ENCODE measurements at places on chromosomes 4 and X.
A peak's percentile ranks its signal among the peaks of the same experiment; 100 is the strongest.

GRCh38 chr4:146311238-146311970 lies 97.1 kb downstream of the REELD1 start:
- no peak for DNase-seq

- no peak for DNase-seq
These were observed 288.6 kb downstream of the EPHA5 start for GRCh38 chr4:65381648-65382047.

GRCh38 chrX:72121383-72121782 lies 10.3 kb downstream of the RTL5 start:
- peak; percentile 25 for DNase-seq

- no peak for DNase-seq
These were observed 159.9 kb upstream of the SLIT2 start for GRCh38 chr4:20091781-20092180.

DNA sequence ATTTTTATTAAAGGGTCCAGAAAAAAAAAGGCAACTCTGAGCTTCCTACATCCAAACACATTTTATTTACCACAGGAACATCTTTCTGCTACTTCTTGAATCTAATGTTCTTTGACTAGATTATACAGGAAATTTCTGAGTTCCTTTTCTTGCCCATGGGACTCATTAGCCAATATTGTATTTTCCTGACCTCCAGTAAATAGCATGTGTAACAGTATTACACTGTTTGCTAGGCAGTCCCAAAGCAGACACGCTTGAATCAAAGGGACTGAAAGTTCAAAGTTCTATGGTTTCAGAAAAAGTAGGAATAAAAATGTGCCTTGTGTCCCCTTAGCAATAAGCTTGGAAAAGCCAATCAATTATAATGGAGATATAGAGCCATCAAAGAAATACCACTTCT lies 57.4 kb downstream of the MOSPD2 start:
- no peak for DNase-seq

- DNase-seq: no peak
These were observed 99.5 kb upstream of the USP38 start for GRCh38 chr4:143085224-143085623.

- DNase-seq: no peak
These were observed 455.2 kb downstream of the PCDH7 start for GRCh38 chr4:31175242-31175910.

- no peak for DNase-seq
These were observed 24.1 kb upstream of the COQ2 start for GRCh38 chr4:83308672-83309071.

DNA sequence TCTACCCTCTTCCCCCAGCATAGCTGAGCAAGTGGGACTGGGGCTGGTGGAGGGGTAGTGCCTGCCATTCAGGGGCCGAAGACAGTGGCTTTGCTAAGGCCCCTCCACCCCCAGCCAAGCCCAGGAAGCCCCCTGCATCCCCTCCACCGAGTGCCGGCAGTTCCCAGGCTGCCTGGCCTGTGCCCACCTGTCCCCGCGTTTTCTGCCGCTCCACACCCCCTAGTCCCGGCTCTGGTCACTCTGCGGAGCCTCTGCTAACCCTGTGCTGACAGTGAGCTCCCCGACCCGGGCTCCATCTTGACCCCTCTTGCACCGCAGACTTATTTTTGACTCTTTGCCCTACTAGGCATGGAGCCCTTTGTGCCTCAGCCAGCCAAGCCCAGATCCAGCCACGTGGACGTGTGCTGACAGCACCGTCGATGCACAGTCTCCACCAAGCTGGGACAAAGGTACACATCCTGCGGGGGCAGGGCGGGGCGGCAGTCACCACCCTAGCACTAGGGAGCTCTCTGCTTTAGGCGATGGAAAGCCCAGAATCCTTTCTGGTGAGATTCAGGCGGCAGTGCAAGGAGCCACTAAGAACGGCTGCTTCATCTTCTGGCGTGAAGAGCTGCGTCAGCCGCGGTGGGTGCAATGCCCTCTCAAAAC lies 96.6 kb downstream of the PHKA2 start:
- DNase-seq: no peak

- no peak for DNase-seq
These were observed 14.7 kb upstream of the ANXA5 start for GRCh38 chr4:121711263-121712000.

DNA sequence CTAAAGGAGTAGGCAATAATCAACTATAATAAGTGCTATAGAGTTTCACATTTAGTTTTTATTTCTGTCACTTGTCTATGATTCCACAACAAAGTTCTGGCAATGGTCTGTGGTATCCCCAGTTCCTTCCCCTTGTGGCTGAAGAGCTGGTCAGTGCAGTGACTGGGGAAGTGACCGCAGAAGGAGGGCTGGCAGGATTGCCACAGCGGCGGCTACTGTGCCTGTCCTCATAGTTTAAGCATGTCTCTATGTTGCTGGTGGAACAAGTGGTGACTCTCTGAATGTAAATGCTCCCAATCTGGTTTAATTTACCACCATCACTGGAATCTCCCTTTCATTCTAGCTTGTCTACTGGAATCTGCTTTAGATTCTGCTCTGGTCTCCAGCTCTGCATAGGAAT lies 170.6 kb upstream of the GK2 start:
- DNase-seq: no peak

DNA sequence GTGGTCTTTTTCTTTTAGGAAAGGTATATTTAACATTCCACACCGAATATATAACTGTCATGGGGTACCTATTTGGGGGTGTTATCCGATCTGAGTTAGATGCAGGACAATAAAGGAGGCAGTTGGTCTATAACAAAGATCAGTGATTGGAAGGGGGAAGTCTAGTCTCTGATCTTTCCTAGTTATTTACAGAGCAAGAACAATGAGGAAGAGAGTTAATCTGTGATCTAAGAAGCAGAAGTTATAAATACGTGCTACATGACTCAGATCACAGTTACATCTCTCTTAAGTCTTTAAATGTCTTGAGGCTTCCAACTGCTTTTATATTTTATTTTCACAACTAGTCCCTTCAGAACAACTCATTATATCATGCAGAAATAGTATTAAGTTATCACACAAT lies 33.2 kb upstream of the ARMCX4 start:
- DNase-seq: no peak

- no peak for DNase-seq
These were observed 332.7 kb downstream of the UNC5C start for GRCh38 chr4:95215991-95216605.

- no peak for DNase-seq
These were observed 236.3 kb upstream of the GYPA start for GRCh38 chr4:144376866-144377265.

- no peak for DNase-seq
These were observed 63.2 kb upstream of the SLC4A4 start for GRCh38 chr4:71275570-71275969.

DNA sequence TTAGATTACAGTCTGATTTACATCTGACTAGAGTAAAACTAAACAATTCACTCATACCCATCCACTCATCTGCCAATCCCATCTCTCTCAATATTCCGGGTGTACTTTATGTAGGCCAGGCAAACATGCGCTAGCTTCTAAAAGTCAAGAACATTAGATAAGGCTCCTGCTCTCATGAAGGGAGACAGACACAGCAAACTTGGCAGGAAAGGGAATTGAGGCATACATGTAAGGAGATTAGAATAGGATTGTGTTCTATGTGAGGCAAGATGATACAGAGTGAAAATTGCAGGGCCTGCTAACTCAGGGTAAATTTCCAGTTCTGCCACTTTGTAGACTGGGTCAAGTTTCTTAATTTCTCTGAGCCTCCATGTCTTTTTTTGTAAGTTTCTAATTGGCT lies 135.8 kb downstream of the CDS1 start:
- DNase-seq: no peak

- no peak for DNase-seq
These were observed 27.5 kb upstream of the SULT1B1 start for GRCh38 chr4:69787879-69788278.

DNA sequence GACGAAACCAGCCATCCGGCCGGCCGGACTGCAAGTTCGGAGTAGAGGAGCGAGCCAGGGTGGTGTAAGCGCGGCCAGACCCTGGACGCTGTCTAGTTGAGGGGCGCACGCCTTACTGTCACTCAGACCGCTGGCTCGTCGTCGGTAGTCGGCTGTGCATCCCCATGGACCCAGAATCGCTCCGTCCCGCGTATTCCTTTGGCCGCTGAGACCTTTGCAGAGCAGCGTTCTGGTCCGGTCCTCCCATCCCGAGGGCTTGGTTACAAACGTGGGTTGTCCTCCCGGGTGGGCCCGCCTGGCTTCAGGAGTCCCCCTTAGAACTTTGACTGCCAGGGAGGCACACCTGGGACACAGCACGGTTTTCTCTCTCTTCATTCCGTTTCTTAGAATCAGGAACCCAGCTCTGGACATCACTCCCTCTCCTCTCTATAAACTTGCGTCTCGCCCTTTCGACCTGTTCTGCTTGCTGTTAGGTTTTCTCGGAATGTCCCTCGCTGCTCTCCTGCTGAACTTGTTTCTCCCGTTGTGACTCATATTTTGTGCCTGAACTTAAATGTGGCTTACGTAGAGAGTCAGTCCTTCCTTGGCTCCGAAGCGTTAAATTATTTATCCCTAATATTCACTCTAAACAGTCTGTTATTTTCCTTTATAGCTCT lies 672 bp downstream of the PGM2 start:
- DNase-seq: no peak

GRCh38 chrX:111151764-111152163 lies 55.8 kb downstream of the PAK3 start:
- DNase-seq: no peak

DNA sequence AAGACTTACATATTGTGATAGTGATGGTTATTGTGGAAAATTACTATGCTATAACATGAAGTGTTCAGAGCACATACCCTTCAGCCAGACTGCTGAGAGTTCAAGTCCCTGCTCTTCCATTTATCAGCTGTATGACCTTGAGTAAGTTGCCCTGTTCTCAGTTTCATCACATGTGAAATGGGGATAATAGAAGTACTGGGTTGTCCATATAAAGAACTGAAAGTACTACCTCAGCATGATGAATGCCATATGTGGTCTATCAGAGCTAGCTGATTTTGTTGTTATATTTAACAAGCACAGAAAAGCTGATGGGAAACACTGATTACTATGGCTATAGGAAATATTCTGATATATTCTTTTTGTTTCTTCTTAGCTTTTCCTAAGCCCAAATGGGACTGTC lies 115.6 kb downstream of the REPS2 start:
- no peak for DNase-seq

DNA sequence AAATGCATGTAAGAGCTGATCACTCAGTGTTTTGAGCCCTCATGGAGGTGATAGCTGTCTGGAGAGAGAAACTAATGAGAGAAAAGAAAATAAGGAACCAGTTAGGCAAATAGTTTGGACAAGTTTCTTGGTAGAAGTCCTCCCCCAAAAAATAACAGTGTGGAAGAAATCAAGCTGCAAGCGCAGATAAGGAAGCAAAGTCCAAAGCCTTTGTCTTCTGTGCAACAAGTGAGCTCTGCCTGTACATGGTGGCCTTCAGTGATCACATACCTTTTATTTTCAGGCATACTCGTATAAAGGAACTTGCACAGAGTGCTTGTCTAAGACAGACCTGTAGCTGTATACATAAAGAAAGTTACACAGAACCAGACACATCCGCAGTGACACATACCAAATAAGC lies 2.5 kb upstream of the UGT2A3 start:
- no peak for DNase-seq

GRCh38 chr4:59966758-59967157 lies 1233.4 kb upstream of the ADGRL3 start:
- DNase-seq: no peak

DNA sequence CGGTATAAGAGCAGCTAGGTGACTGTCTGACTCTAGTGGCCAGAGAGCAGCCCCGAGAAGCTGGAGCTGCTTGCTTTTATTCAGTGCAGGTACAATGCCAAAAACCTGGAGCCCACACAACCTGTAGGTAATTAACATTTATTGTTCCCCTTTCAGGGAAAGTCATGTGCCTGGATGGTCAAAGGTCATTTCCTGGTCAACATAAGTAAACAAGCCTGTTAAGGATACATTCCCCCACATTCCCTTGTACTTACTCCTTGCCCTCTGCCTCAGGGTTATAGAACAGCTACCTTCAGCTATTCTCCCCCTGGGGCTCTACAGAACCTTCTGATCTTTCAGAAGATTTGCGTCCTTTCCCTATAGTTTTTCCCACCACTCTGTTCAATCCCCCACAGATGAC lies 253.4 kb downstream of the TMA16 start:
- no peak for DNase-seq

GRCh38 chr4:48346594-48346993 lies 5.3 kb downstream of the SLAIN2 start:
- DNase-seq: no peak

DNA sequence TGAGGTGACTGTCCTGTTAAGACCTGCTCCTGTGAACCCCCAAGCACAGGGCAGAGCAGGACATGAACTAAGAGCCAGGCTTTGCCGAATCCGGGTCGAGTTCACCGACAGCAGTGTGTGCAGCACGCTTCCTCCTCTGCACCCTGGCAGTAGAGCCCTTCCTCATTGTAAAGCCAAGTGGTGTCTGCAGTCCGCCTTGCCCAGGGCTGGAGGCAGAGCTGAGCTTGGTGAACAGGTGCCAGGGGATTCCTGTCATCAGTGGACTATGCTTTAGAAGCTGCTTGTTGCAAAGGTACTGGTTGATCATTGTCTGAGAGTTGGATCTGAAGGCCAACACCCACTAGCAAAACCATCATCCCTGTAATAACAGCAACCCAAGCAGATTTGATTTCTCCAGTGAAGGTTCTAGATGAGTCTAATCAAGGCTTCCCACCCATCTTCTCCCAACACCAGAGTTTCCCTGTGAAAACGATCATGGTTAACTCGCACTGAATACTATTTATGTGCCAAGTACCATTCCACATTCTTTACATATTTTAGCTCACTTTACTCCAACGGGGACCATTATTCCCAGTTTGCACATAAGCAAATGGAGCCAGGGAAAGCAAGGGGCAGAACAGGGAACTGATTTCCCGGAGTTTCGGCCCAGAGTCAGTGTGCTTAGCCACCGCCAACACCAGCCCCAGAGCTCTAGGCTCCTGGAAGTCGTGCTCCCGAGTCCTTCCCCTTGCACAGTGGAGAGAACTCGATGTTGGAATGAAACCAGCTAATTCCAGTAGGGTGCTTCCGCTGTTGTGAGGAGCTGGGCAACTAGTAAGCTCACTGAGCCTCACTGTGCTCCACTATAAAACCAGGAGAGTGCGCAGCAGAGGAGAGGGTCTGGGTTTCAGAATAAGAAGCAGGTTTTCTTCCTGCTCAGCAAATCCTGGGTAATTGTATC lies 1.4 kb upstream of the SLC34A2 start:
- no peak for DNase-seq

- no peak for DNase-seq
These were observed 66.1 kb downstream of the NR3C2 start for GRCh38 chr4:148376151-148376550.

- DNase-seq: no peak
These were observed at the start of gene SPIN3 for GRCh38 chrX:56995271-56995994. Gene SPIN3 (minus strand): TSS chrX:56995541. CDS start chrX:56994947, 594 bp downstream.

DNA sequence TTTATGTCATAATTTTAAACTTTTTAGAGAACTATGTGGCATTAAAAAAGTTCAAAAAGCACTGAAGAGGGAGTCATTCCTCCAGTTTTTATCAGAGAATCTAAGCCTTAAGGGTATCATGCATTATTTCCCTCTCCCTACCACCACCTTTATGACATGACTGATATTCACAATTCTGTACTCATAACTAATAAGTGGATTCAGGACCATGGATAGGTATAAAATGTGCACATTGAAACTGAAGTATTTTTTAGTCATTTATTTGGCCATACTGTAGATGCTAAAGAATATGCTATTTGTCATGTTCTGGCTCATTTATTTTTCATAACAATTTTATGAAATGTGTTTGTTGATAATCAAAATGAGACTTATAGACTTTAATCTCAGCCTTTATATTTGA lies 897.5 kb upstream of the AGA start:
- DNase-seq: no peak

GRCh38 chr4:146640021-146640464 lies 1.4 kb downstream of the POU4F2 start:
- no peak for DNase-seq
